ENCODE measurements at places on chromosomes 1 and 21.

DNA sequence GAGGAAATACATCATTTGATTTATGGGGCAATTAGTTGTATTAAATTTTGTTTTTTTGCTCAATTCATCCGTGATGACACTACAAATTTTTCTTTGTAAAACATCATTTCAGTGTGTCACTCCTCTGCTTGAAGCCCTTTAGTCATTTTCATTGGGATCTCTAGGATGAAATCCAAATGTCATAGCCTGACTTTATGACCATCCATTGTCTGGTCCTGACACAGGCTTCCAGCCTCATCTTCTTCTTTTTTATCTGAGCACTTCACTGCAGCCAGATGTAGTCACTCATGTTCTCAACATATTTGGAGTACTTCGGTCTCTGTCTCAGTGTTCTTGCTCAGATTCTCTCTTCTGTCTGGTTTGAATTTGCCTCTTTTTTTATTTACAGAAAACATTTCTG, 173.1 kb downstream of the HMCN1 start:
- no peak for DNase-seq

- DNase-seq = no peak
These were observed 2.5 kb downstream of the LBR start for GRCh38 chr1:225425201-225425786.

GRCh38 chr1:236348071-236348470, 46.0 kb upstream of the EDARADD start:
- no peak for DNase-seq

GRCh38 chr1:87129606-87130005, 199.1 kb upstream of the LMO4 start:
- peak; percentile 54 for DNase-seq

- no peak for DNase-seq
These were observed 8.7 kb downstream of the GRHL3 start for GRCh38 chr1:24327891-24328290.

- no peak for DNase-seq
These were observed 19.7 kb downstream of the BRINP2 start for GRCh38 chr1:177190308-177190970.

- DNase-seq = no peak
These were observed 1384.1 kb upstream of the B3GALT2 start for GRCh38 chr1:194570476-194570875.

- no peak for DNase-seq
These were observed 77.3 kb downstream of the RPE65 start for GRCh38 chr1:68372487-68372886.

DNA sequence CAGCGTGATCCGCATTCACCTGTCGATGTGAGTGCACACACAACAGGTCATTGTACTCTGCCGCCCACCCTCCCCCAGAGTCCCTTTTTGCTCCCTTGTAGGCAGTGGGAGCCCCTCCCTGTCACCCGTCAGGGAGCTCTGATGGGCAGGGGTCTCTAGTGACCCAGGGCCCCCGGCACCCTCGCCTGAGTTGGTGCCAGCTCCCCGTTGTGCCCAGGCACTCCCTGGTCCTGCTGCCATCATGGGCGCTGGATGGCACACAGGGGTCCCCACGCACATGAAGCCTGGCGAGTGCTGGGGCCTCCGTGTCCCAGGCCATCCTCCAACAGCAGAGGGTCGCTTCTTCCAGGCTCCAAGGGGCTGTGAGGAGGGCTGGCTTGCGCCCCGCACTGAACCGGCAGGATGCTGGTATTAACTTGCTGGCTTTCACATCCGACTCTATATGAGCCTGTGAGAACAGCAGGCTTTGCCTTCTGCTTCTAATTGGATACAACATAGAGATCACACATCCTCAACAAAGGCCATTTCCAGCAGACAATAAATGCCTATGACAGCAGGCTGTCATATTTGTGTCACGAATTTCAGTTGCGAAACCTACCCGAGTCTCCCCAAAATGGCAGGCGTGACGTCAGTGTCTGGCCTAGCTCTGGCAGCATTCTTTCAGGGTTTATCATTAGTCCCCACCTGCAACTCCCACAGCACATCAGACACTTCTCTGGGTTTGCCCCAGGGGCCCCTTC, 35.4 kb downstream of the KIAA1614 start:
- no peak for DNase-seq

- DNase-seq = no peak
These were observed 1.4 kb upstream of the VAMP4 start for GRCh38 chr1:171743081-171743870.

DNA sequence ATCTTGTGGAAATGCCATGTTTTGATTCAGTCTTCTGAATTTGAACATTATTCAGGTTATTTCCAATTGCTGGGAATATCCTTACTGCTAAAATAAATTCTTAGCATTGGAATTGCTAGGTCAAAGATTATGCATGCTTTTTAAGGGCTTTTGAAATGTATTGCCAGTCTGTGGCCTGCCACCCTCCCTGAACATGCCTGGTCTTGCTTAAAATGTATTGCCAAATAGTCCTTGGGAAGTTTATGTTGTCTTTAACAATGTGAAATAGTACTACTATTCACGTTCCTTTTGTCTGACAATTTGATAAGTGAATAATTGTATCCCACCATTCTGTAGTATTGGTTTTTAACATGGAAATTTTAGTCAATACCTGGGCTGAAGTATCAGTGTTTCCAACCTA, 13.6 kb downstream of the TARDBP start:
- no peak for DNase-seq

DNA sequence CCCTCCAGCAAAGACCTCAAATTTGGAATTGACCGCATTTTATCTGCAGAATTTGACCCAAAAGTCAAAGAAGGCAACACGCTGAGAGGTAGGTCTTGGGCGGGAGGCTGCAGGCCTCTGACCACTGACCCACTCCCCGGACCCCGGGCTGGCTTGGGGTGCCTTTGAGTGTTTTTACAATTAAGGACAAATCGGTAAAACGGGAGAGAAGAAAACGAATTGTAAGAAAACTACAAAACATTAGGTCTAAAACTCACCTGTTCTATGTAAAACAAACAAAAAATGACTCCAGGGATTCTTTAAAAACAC, 1.1 kb downstream of the HLX start:
- DNase-seq = no peak

Data from left ventricle myocardium inferior (tissue), 1 donor.